ENCODE measurements at places on chromosomes 16 and 17.

- DNase-seq = no peak
These were observed 16.8 kb downstream of the PDK2 start for GRCh38 chr17:50111673-50112655.

DNA sequence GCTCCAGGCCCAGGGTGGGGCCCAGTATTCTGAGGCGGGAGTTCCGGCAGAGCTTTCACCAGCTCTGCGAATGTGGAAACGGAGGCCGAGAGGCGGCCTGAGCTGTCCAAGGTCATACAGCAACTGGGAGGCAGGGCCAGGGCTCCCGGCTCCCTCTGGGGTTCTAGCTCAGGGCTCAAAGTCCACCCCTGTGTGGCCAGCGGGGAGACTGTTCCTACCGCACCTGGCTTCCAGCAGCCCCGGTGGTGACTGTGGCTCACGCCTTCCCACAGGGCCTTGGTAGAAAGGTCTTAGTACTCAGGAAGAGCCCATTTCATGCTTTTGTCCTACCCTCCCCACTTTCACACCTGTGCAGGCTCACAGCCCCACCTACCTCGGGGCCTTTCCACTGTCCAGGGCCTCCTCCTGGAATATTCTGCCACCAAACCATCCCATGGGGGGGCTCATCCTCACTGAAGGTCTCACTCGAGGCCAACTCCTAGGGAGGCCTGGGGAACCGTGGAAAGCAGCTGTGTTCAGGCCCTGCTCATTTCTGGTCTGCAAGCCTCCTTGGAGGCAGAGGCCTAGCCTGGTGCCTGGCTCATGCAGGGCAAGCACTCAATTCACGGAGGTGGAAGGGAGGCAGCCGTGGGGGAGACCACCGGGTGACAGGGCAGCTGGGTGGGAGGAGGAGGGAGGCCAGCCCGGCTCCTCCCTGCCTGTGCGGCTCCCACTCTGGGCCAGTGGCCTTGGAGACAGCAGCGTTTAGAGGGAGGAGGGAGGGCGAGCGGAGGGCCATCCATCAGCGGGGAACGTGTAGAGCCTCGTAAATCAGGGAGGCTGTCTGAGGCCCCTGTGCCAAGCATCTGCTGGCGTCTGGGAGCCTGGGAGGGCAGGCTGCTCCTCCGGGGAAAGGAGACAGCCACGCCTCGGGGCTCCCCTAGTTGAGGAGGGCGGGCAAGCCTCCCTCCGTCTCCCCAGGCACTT lies 12.7 kb upstream of the DOC2B start:
- DNase-seq = no peak

GRCh38 chr16:51556694-51557340 lies 405.7 kb upstream of the SALL1 start:
- no peak for DNase-seq

- no peak for DNase-seq
These were observed 11.2 kb downstream of the CD300LB start for GRCh38 chr17:74520016-74520434.

GRCh38 chr17:34252095-34252443 lies 3.0 kb upstream of the CCL2 start:
- DNase-seq = no peak

DNA sequence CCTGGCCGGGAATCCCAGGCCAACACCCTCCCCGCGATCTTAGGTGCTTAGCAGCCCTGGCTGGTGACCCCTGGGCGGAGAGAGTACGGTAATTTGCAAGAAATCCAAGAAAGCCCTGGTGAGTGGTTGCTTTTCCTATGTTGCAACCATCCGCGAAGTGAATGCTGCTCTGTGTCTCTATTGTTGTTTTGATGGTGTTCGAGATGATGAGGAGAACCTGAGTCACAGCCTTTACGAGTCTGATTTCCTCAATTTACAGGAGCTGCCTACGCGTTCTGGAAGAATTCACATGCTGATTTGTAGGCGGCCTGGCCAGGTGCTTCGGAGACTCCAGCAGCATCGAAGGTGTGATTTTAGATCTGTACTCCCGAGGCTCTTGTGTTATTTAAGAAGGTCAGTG lies 63.3 kb downstream of the TMEM235 start:
- DNase-seq = no peak

DNA sequence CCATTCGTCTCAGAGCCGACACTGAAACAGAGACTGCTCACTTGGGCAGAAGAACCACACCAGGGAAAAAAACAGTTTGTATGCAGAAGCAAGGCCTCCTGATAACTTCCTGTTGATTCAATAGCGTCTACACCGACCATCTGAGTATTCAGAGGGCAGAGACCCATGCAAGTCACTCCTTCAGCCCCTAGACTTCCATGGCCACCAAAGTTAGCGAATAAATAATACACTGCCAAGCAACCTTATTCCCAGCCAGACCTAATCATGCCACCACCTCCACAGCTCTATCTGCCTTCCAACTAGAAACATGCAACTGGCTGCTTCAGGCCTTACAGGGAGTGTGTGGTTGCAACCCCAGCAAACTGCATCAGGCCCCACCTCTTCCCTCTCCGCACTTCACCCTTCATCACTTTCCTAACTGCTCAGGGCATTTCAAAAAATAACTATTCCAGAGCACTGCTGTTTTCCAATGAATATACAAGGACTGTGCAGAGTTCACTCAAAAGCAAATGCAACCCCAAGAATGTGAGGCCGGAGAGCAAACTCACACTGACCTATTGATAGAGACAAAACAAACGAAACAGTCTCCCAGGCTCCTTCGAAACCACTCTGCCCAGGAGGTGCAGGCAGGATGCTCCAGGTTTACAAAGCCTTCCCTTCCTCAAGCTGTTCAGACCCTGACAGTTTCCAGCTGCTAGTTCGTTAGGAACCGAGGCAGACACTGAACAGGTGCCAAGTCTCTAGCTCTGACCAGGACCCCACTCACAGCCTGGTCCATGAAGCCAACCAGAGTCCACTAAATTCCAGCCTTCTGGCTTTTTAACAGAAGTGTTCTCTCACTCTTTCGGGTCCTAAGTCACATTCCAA lies 3.6 kb downstream of the USP7 start:
- peak; percentile 65 for DNase-seq

DNA sequence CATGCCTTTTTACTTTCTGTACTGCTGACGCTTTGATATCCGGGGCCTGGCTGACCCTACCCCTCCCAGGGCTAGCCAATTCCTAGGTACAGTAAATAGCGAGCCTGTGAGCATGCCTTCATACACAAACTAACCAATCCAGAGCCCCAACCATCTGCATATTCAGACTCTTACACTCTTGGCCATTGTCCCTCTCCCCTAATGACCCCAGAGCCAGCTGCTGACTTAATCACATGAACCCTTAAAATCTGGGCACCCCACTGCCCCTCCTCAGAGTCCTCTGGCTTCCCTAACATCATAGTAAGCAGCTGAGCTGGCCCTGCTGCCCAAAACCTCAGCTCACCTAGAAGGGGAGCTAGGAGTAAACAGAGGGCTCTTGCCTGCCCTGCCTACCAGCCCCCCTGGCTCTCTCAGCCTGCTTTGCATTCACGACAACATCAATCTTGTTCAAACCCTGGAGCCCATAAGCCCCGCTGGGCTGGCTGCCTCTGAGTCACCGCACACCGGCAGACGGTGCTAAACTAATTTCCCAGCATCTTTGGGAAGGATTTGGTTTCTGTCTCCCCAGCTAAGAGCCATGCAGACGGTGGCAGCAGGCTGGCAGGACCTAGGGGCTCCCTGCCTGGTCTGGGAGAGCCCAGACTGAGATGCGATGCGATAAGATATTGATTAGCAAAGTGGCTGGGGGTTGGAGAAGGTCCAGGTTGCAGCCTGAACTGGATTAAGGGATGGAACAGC lies 63.2 kb downstream of the CLEC19A start:
- no peak for DNase-seq

DNA sequence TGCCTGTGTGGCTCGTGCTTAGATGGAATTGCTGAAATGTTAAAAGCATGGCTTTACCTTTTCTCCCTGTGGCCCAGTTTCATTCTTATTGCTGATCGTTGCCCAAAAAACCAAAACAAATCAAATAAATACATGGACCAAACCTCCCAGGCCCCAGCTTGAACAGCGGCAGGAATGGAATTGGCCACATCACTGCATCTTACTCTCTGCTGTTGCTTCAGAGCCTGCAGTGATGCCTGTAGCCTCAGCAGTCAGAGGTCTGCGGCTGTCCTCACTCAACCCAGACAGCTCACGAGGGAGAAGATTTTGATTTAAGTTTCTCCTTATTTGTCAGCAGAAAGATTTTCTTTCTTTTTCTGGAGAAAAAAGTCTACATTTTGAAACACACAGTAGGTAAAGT lies 91.5 kb downstream of the NPIPB11 start:
- no peak for DNase-seq

DNA sequence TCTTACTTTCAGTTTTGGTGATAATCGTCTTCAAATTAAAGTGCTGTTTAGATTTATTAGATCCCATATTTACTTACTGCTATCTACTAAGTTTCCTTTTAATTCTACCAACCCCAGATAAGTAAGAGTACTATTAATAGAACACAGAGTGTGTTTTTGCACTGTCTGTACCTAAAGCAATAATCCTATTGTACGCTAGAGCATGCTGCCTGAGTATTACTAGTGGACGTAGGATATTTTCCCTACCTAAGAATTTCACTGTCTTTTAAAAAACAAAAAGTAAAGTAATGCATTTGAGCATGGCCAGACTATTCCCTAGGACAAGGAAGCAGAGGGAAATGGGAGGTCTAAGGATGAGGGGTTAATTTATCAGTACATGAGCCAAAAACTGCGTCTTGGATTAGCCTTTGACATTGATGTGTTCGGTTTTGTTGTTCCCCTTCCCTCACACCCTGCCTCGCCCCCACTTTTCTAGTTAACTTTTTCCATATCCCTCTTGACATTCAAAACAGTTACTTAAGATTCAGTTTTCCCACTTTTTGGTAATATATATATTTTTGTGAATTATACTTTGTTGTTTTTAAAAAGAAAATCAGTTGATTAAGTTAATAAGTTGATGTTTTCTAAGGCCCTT lies 56.8 kb downstream of the HLF start:
- no peak for DNase-seq

- no peak for DNase-seq
These were observed 55.5 kb downstream of the YWHAE start for GRCh38 chr17:1344521-1344920.

DNA sequence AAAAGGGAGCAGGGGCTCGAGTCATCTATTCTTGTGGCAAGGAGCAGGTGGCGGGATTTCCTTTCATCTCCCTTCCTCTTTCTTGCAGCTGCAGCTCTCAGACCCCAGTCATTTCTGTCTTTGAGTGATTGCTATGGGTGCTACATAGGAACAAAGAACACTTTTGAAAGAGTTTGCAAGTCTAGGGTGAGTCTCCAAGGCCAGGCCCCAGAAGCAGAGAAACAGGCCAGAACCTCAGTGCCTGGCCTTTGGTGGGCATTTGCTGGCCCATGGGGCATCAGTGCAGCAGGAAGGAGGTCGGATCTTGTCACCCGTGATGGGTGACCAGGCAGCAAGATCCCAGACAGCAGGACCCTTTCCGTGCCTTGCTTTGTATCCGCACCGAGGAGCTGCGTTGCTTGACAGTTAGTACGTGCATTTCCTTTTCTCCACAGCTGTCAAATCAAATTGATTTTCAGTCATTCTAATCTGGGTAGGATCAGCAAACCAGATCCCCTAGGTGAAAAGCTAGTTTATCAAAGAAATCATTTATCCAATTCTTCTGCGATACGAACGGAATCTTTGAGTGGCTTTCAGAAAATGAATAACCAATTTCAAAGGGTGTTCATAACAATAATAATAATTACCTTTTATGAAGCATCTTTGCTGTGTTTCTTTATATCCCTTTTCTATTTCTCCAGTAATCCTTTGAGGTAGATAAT lies 244.6 kb upstream of the MAF start:
- DNase-seq = peak; percentile 69

DNA sequence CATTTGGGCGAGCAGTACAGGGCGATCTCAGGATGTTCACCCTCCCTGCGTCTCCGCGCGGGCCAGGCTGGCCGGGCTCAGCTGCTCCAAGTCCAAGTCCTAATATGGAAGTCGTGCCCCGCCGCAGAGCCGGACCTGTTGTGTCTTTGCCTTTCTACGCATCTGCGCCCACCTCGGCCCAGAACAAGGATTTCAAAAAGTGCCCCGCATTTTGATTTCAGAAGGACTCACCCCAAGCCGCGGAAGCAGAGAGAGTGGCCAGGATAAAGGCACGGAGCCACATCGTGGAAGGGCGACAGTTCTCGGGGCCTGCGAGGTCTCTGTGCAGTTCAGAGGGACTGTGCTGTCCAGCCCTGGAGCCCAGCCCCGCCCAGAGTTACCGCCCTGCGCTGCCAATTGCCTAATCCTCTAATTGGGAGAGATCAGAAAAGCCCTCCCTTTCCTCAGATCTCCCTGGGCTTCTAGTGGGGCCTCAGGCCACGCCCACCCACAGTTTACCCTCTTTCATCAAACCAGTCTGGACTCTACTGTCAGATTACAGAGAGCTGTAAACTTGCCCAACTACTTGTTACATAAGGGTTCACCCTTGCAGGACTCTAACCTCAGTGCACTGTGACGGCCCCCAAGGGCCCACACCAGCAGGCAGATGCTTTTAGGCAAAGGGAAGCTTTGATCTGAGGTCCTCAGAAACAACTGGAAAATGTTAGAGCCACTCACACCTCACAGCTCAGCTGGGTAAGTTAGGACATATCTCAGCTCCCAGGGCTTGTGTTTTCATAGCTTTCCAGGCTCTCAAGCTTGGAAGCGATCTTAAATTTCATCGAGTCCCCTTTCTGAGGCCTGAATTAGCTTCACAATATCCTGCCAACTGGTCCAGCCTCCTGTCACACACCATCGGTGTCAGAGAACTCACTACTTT lies at the start of gene CES1:
Gene CES1 (minus strand): TSS at position 324 of the 919 bp plus-strand sequence. CDS start 41 bp downstream, at position 283.
- DNase-seq = no peak

DNA sequence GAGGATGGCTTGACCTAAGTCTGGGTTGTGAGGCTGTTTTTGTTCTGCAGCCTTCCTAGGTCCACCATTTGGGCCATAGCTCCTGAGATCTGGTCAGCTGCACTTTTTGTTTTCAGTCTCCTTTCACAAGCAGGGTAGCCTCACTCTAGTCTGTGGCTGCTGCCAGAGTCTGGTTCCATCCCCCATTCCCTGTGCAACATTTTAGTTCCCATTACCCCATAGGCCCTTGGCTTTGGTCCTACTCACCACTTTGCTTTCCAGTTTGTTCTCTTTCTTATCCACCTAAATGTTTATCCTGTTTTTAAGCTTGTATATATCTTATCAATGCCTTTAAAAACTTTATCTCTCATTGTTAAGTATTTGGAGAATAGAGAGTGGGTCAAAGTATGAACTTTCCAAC lies 6.5 kb upstream of the XYLT2 start:
- no peak for DNase-seq

DNA sequence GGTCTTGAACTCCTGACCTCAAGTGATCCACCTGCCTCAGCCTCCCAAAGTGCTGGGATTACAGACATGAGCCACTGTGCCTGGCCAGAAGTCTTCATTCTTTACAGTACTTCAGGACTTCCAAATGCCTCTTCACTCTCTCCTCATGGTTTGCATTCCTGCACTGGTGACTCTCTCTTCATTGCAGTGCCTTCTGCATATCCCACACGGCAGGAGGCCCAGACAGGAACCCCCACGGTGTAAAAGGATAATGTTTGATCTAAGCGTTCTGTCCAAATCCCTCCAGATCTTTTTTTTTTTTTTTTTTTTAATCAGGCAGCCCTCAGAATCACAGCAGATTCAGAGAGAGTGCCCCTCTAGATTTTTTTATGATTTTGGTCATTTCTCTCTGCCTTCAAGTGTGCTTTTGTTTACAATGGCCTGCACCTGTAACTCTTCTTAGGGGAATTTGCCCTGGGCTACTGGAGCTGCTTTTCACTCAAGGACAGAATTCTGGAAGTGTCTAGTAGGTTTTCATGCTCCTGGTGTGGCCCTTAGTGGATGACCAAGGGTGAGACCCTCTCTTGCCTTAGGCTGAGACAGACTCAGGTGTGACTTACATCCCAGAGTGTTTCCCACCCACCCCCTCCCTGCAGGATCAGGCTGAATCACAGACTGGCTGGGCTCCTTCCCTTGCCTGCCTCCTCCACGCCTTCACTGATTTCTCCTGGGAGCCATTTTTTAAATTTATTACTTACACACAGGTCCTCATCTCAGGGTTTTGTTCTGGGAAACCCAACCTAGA lies 19.8 kb upstream of the NF1 start:
- DNase-seq = no peak

Data from activated CD4-positive, alpha-beta T cell treated with anti-CD3 and anti-CD28 coated beads, Interleukin-10, Interleukin-2, amounts not matched to agents 100 ng/mL and 50 ng/mL, durations not matched to agents 16 hours and 8 hours (primary cell).